ENCODE measurements at places on chromosomes 6 and 20.

DNA sequence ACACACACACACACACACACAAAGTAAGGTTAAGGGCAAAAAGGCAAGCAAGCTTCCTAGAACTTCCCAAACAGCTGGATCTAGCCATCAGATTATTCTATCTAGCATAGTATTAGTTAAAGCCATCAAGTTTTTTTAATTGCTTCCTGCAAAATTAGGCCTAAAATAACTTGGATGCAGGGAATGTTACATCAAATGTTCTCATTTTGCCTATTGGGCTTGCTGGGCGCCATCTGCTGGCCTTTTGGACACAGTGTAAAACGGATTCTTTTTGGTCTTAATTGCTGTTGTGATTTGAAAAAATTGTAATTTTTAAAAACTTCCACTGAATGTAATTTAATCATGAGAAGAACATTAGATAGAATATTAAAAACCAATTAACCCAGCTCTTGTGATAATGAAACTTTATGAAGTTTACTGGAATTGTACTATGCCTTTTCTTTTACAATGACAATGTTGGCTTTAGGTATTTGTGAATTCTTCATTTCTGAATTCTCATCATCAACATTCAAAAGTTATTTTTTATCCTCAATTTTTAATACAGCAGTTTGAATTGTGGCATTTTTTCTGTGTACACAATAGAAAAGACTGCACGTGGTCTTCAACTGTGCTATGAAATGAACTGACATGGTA lies 6.8 kb downstream of the MKKS start:
- DNase-seq = no peak

- DNase-seq = peak; percentile 9
These were observed 538.3 kb upstream of the BTBD3 start for GRCh38 chr20:11379257-11380011.

- no peak for DNase-seq
These were observed 79.9 kb upstream of the NAA20 start for GRCh38 chr20:19937218-19937617.

DNA sequence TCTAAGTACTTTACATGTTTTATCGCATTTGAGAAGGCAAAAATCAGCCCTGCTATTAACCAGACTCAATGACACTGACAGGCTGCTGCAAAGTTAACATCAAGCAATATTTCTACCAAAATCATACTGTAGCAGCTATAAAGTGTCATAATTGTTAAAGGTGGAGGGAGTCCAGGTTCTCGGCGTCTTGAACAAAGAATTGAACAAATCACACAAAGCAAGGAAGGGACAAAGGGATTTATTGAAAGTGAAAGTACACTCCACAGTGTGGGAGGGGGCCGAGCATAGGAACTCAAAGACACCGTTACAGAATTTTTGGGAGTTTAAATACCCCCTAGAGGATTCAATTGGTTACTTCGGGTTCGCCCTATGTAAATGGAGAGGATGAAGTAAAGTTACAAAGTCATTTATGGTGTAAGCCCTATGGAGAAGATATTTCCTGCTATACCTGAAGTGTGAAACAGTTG lies 12.9 kb upstream of the ZNF391 start:
- no peak for DNase-seq

- DNase-seq = no peak
These were observed 423.8 kb upstream of the ID4 start for GRCh38 chr6:19413323-19413722.

DNA sequence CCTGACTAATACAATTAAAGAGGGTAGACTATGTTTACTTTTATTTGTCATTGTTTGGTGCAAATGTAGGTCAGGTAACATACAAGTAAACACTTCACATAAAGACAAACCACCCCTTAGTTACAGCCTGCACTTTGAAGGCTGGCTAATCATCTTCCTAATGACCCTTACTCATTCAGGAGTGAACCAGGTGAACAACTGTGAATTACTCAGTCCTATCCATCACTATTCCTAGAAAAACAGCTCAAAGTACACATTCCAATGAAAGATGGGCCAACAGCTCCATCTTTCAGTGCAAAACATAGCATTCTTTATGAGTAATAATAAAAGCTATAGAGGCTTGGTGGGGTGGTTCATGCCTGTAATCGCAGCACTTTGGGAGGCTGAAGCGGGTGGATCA lies 78.2 kb downstream of the FRK start:
- no peak for DNase-seq

DNA sequence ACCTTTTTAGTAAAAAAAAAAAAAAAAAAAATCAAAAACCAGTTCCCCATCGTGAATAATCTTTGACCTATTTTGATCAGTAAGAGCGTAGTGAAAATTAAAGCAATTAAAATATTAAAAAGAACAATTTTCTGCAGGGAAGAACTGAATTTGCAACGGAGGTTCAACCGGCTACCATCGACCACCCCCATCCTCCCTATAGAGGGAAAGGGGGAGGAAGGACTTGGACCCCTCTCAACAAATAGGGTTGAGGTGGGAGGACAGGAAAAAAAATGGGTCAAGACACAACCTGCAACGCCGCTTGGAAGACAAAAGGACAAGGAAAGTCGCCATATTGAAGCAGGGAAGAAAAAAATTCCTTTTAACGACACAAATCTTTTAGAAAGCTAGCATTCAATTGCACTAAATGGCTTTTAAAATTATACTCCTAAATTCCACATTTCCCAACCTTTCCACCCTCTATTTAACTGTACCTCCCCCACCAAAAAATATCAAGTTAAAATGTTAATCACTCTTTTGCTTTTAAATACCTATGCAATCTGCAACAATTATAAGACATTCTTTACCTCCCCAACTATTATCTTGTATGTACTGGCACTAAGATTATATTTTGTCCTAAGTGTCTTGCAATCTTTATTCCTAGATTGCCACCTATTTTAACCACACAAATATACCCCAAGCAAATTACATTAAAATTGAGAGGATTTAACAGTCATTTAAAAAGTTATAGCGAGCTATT lies 1.7 kb downstream of the PPP1R10 start:
- DNase-seq = no peak

GRCh38 chr6:47527274-47527673 lies 49.7 kb downstream of the CD2AP start:
- no peak for DNase-seq

GRCh38 chr20:55456316-55456940 lies 548.9 kb downstream of the CBLN4 start:
- DNase-seq = no peak

GRCh38 chr6:14211562-14211942 lies 94.0 kb downstream of the CD83 start:
- DNase-seq = no peak

- DNase-seq = no peak
These were observed 19.6 kb downstream of the SLC22A2 start for GRCh38 chr6:160238761-160239751.

GRCh38 chr6:21886542-21887151 lies 293.1 kb downstream of the SOX4 start:
- no peak for DNase-seq

- DNase-seq = no peak
These were observed 392.3 kb upstream of the RUNX2 start for GRCh38 chr6:44935693-44936300.

- DNase-seq = no peak
These were observed 4.8 kb upstream of the PRSS16 start for GRCh38 chr6:27242589-27243265.

DNA sequence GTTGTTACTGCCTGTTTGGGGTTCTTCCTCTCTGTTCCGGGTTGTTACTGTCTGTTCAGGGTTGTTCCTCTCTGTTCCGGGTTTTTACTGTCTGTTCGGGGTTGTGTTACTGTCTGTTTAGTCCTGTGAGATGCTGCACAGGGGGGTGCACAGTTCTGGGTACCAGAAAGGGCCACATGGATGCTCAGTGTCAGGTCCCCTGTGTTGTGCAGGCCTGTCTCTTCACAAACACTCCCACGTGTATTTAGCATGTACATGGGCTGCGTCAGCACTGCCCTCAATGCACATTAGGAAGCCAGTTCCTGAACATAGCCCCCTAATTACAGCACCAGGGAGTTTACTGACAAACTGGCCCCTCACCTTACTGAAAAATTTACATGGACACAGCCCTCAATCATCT lies 118.5 kb downstream of the DLL1 start:
- DNase-seq = no peak

DNA sequence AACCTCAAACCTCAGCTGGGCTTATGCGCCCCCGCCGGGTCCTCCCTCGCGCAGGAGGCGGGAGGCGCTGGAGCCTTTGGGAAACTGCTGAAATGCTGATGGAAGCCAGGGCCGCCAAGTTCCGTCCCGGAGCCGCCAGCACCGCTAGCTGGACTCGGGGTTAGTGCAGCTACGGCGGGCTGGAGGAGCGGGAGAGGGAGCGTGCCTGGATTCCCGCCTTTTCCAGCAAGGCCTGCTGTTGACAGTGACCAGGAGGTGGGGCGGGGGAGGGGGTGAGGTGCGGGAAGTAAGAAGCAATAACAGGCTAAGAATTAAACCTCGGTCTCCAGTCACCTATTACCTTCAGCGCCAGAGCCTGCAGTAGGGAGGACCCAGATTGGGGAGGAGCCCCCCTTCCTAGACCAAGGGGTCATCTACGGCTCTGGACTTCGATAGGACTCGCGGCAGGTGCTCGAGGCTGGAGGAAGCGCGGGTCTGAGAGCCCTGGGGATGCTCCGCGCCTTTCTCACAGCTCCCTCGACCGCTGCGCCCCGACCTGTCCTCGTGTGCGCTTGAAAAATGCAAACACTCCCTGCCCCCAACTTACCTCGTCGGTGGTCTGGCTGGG lies 20.5 kb downstream of the COL9A1 start:
- DNase-seq = no peak

DNA sequence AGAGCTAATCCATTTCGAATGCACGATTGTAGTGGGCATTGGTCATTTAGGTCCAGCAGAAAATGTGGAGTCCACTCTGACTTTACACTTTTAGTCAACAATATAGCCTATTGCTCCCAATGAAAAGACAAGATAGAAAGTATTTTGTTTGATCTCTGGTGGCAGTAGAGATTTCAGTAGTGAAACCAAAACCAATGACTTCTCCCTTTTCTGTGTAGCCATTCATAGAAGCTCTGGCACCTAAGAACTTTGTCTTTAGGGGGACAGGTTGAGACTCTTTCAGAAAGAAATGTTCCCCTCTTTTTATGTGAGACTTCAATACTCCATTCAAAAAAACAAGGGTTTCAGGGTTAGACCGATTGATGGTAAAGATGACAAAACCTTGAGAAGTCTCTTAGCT lies 510.8 kb upstream of the POU3F2 start:
- DNase-seq = no peak

DNA sequence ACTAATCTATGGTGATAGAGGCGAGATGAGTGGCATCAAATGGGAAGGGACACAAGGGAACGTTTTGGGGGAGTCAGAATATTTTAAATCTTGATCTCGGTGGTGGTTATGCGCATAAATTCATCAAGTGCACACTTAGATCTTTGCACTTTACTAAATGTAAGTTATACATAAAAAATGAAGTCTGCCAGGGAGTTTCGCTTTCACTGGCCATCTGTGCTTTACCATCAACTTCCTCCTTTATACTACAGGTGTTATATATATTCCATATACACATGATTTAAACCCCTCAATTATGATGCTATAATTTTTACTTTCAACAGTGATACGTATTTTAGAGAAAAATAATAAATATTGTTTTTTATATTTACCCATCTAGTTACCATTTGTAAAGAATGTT lies 97.6 kb upstream of the AKIRIN2 start:
- DNase-seq = no peak

All from NCI-H1417 treated with DMSO at 0.1 percent for 48 hours (cell line).